ENCODE measurements at places on chromosomes 16 and 17. TPM values are rescaled to one million over a fixed set of nuclear protein-coding genes. Genes with fewer than 3 reads are reported as not detected.

DNA sequence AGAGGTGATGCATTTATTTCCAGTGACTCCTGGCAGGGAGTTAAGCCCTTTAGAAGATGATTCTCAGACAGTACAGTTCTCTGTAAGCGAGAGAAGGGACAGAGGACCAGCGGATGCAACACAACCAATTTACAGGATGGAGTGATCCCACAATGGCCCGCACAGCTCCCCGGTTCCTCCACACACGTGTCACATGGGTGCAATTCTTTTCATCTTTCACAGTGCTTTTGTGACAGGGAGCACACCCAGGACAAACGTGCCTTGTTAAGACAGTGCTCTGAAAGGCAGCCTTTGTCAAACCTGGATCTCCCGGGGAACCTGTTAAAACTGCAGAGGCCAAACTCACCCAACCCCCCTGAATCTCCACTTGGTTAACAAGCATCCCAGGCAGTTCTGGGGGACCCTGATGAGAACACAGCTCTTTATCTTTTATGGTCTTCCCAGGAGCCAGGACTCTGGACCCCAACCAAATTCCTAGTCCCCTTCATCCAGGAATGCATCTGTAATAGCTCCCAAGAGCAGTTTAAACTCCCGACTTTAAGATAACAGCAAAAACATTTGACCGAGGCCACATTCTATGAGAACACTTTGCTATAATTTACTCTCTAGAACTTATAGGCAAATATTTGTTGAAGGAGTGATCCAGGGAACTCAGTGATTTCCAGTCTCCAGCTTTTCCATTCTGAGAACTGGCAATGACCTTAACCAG is 134.9 kb upstream of the CDH5 start:
- no peak for DNase-seq

- no peak for DNase-seq
Measured at GRCh38 chr17:73799781-73800627, 155.8 kb upstream of the SDK2 start.

DNA sequence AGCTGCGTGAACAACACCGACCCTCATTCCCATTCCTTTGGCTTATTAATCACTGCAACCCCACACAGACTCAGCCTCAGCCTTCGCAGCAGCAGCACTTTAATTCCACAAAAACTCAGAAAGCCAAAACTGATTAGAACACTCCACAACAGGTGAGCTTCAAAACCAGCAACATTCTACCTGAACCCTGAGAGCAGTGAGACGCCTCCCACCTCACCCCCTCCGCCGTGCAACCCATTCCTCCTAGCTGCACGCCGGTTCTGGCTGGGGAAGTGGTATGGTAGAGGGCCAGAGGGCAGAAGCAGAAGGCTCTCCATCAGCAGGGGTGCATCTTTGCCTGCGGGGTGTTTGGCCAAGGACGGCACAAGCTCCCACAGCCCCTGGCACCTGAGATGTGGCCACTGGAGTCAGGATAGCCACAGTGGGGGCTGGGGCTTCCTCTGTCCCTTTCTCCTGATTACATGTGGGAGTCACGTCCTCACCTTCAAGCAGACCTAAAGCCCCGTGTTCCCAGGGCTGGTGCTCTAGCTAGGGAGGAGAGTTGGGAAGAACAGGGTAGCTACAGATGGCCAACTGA is 1.6 kb downstream of the BORCS6 start:
- DNase-seq = no peak

DNA sequence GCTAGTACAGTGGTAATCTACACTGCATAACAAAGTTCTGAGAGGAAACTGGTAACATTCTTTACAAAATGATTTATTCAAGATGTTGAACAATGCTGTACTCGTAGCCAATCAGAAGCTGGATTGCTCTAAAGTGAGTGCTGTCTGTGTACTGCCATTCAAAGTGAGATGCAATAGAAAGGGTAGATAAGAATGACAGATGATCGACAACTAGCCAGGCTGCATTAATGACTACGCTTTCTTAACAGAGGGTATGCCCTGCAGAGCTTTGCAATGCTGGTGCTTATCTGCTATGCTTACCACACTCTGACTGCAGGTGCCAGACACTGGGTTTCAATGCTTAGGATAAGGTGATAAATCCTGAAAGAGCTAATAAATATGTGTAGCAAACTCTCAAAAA is 46.1 kb upstream of the SLC25A19 start:
- DNase-seq = no peak

ABCC11 gene
- total RNA-seq = 1.5 TPM

- no peak for DNase-seq
Measured at GRCh38 chr16:24288516-24288915, 32.4 kb downstream of the CACNG3 start.

- no peak for DNase-seq
Measured at GRCh38 chr17:53092072-53092471, 730.7 kb upstream of the KIF2B start.

DNA sequence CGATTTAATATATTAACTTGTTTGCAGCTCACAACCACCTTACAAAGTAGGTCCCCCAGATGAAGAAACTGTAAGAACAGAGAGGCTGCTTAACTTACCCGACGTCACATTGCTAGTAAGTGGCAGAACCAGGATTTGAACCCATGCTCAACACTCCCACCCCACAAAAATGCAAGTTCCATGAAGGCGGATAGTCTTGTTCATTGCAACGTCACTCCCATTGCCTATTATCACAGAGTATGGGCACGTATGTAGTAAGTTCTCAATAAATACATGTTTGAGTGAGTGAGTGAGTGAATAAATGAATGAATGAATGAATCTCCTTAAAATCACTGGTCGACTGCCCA is 1.1 kb downstream of the USP31 start:
- no peak for DNase-seq

GRCh38 chr17:73929860-73930430 is 273.5 kb upstream of the RPL38 start:
- DNase-seq = no peak

KARS1 gene
- total RNA-seq = 145 TPM

IKZF3 gene
- 0.55 TPM for total RNA-seq

DNA sequence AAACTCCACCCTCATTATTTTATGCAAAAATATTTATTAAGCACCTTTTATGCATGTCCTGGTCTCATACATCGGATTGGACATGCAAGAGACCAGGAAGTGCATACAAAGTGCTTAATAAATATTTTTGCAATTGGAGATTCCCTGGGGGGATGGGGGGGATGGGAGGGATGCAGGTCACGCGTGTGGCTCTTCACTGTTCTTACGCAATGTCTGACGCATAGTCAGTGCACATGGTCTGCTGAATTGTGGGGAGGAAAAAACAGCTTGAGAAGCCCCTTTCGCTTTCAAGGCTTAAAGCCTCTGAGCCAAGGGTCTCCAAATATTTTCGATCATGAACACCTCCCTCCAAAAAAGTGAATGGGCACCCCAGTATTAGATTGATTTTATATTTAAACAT is 96.7 kb upstream of the XYLT1 start:
- DNase-seq = no peak

CTRL gene
- 0.85 TPM for total RNA-seq

DNA sequence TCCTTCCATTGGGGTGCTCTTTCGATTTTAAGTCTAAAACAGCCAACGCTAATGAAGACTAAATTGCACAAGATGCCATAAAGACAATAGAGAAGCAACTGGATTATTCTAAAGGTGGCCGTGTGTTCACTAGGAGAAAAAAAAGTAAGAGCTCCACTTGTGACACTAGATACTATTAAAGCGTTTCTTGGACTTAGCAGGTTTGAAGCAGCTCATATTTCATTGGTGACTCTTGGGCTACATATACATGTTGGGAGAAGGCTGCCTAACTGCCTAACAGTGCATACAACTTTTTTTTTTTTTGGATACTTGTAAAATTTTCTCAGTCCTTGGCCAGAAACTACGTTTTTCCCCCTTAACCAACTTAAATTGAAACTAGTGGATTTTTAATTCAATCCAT is 111.8 kb upstream of the NOG start:
- DNase-seq = no peak

GRCh38 chr17:28057731-28058246 is 15.3 kb downstream of the NLK start:
- DNase-seq = no peak

DNA sequence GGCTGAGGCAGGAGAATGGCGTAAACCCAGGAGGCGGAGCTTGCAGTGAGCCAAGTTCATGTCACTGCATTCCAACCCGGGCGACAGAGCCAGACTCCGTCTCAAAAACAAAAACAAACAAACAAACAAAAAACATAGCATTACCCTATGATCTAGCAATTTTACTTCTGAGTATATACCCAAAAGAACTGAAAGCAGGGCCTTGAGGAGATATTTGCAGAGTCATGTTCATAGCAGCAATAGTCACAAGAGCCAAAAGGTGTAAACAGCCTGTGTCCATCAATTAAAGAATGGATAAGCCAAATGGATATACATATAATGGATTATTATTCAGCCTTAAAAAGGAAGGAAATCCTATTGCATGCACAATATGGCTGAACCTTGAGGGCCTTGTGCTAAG is 63.1 kb downstream of the TOM1L2 start:
- no peak for DNase-seq

GRCh38 chr17:72953621-72954020 is 138.9 kb downstream of the SLC39A11 start:
- DNase-seq = no peak

GRCh38 chr17:39765175-39765574 is 27.4 kb downstream of the GRB7 start:
- no peak for DNase-seq

GRCh38 chr17:2954898-2955445 is 108.4 kb downstream of the OR1D5 start:
- no peak for DNase-seq

All from prostate gland (tissue), 2 donors.